ENCODE measurements at places on chromosomes 12 and 14.

- DNase-seq, result peak; percentile 19
These were observed 74.9 kb downstream of the NTF3 start for GRCh38 chr12:5506821-5507231.

DNA sequence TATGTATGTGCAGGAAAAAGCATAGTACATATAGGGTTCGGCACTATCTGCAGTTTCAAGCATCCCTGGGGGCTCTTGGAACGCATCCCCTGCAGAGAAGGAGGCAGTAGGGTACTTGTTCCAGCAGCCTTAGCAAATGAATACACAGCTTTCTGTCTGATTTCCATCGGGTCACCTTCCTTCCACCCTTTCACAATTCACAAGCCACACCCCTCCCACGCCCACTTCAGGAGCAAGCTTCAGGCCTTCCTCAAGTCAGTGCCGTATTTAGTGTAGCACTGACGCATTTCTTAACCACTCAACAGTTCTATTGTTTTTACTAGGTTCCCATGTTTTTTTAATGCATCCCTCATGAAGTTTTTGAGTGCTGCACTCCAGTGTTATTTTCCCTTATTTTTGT is 64.2 kb downstream of the CLMN start:
- peak; percentile 78 for DNase-seq

GRCh38 chr14:49865431-49865859 is 12.9 kb upstream of the NEMF start:
- peak; percentile 85 for DNase-seq

DNA sequence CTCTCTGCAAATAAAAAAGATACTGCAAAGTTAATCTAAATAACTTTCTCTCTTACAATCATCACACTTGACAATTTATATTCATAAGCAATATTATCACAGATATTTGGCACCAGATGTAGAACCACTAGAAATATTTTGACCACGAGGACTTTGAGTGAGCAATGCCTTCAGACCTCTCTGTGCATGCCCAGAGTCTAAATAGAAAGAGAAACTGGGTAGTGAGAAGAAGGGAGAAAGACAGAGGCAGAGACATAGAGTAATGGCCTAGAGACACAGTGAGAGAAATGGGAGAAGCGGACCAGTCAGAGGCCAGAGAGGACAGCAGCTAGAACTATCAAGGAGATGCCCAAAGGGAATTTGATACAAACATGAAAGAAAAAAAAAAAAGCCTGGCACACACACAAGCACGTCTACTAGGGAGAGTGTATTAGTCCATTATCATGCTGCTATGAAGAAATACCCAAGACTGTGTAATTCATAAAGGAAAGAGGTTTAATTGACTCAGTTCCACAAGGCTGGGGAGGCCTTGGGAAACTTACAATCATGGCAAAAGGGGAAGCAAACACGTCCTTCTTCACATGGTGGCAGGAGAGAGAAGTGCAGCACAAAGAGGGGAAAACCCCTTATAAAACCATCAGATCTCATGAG is 41.1 kb downstream of the BMP4 start:
- DNase-seq, result no peak

DNA sequence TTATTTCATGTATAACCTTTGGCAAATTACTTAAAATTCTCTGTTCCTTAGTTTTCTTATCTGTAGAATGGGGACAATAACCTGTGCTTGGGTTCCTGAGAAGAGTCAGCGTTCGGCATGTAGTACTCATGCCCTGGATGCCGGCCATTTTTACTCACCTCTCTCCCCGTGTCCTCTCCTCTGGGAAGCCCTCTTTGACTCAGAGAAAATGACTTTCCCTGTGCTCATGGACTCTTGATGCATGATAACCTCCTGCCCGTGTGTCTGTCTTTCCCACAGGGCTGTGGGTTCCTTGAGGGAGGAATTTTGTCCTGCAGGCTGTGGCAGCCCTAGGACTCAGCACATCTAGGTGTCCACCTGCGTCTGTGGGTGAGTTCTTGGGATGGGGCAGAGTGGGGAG is 5.8 kb upstream of the C1RL start:
- DNase-seq, result no peak

DNA sequence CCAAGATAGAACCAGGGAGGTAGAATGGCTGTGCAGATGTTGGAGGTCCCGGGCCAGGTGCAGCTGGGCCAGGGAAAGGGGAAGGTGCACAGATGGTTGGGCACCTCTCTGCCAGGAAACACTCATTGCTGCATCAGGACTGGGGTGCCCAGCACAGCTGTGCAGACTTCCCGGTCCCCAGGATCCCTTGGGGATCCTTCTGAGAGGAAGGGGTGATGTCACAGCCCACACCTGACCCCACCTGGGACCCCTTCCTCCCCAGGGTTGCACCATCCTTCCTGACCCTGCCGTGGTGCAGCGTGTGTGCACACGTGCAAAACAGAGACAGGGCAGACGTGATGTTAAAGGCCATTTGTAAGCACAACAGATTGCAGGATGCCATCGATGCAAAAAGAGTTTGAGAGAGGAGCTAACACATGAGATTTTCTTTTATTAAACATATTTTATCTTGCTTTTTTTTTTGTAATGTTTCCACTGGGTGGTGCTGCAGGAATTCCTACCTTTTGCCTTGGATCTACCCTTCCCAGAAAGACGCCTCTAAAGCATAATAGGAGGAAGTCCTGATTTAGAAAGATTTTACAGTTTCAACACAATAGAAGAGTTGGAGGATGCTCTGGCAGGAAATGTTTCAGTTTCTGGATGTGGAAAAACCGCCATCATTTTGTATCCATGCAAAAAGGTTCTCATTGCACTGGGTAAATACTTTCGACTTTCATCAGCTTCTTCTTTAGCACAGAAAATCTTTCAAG is 14.8 kb downstream of the ELK3 start:
- DNase-seq, result no peak

DNA sequence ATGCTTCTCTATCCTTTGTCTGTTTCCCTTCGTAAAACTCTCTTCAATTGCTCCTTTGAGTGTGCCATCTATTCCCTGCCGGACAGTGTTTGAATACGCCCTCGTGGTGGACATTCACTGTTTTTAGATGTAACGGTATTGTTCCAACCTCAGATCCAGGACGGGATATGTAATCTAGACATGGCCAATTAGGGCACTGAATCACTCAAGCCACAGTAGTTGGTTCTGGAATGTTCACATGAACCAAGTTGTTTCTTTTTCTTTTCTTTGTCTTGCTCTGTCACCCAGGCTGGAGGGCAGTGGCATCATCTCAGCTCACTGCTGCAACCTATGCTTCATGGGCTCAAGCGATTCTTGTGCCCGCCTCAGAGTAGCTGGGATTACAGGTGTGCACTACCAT is 204.2 kb upstream of the PLXNC1 start:
- DNase-seq, result no peak

- no peak for DNase-seq
These were observed 143.1 kb downstream of the RBM19 start for GRCh38 chr12:113823016-113823415.

DNA sequence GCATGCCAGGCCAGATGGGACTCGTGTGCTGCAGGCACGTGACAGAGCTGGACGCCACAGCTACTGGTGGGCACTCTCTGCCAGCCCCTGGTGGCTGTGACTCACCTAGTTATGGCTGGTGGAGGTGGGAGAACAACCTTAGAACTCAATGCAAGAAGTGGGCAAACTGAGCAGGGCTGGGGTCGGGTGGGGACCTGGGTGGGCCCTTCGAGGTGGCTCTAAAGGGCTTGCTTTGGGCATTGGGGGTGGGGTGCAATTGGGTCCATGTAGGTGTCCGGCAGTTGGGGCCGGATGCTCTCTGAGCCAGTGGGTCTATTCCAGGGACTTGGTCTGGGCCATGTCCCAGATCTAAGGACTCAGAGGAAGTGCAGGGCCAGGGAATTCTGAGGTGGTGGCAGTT is 5.1 kb upstream of the SERPINA12 start:
- no peak for DNase-seq

- DNase-seq, result no peak
These were observed 19.4 kb upstream of the ALDH2 start for GRCh38 chr12:111747333-111747732.

DNA sequence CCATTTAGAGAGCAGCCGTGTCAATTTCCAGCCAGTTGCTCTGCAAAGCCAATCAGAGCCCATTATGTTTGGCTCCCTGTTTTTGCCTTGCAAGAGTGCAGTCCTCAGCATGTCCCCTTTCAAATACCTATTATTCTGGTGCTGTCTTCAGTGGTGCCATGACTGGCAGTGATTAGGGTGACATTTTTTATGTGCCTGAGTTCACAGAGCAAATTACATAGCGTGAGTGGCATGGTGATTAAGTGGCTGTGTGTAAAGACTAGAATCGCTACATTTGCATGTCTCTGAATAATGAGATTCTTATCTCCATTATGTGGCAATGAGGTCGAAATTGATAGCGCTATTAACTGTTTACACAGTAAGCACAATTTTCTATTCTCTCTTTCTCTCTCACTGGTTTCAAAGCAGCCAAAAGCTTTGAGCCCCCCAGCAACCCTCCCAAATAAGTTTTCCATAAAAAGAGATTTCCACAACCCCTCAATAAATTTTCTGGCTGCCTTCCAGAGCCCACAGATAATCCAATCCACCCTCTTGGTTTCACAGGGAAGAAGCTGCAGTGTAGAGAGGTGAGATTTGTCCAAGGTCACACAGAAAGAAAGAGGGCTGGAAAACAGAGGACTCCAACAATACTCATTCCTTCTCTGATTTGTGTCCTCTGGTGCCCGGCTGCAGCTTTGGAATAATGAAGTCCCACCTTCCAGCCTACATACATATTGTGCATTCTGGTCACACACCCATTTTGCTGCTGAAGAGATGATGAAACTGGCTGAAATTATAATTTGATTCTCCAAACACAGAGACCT is 58.8 kb upstream of the NUDT4 start:
- DNase-seq, result peak; percentile 9

DNA sequence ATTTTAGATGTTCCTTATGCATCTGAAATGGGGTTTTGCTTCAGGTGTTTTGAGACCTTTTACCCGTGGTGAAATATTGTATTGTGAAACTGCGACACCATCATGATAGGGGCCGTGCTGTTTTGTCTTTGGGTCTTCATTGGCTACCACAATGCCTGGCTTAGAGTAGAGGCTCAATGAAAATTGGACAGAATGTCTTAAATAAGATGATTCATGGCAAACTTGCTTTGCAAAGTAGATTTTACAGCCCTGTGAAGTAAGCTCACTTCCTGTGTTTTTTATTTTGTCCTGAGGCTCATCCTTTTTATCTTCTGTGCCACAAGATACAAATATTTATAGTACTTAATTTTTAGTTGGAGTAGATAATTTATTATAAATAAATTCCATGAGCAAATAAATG is 111.3 kb upstream of the FRMD6 start:
- DNase-seq, result no peak

- no peak for DNase-seq
These were observed 67.9 kb downstream of the PRMT8 start for GRCh38 chr12:3558854-3559253.

GRCh38 chr12:132205271-132206045 is 61.2 kb downstream of the NOC4L start:
- DNase-seq, result no peak

GRCh38 chr12:23055004-23055403 is 430.0 kb downstream of the ETNK1 start:
- DNase-seq, result no peak

DNA sequence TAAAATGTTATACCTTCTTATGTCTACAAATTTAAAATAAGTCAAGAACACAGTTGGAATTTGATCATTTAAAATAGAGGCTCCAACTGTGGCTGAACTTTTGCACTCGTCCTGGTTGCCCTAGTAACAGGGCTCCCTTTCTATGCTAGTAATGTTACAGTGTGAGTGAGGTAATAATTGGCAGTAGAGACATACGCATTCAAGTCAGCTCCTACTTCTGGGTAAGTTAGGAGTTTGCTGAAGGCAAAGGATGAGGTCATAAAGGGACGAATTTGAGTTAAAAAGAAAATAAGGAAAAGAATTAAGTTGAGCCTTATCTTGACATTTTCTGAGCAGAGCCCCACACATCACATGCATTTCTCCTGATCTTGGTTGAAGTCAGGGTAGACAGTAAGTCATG is 129.1 kb downstream of the TMEM117 start:
- no peak for DNase-seq

DNA sequence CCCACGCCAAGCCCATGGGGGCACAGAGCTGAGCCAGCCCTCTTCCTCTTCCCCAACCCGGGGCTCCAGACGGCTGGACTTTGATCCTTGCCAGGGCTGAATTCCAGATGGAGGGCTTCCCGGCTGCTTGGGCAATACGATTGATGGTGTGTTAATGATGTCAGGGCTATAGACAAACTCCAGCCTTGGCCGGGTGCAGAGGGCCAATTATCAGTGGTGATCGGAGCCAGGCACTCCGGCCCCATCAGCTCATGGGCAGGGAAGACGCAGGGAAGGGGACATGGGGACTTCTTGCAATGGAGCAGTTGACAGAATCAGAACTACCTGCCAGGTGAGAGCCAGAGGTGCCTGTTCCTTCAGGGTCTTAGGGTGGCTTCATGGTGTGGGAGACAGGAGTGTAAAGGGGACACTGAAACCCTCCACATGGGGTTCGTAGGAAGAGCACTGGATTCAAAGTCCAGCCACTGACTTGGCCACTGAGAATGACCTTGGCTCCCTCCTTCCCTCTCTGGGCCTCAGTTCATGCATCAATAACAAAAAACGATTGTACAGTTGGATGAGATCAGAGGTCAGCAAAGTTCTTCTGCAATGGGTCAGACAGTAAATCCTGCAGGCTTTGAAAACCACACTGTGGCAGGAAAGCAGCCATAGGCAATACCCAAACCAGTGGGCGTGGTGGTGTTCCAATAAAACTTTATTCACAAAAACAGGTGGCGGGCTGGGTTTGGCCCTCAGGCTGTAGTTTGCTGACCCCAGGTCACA is 333.7 kb downstream of the MED13L start:
- peak; percentile 60 for DNase-seq

- peak; percentile 52 for DNase-seq
These were observed 6.8 kb downstream of the TMCC3 start for GRCh38 chr12:94643606-94644005.

GRCh38 chr14:64634558-64634957 is 69.7 kb upstream of the PLEKHG3 start:
- no peak for DNase-seq

DNA sequence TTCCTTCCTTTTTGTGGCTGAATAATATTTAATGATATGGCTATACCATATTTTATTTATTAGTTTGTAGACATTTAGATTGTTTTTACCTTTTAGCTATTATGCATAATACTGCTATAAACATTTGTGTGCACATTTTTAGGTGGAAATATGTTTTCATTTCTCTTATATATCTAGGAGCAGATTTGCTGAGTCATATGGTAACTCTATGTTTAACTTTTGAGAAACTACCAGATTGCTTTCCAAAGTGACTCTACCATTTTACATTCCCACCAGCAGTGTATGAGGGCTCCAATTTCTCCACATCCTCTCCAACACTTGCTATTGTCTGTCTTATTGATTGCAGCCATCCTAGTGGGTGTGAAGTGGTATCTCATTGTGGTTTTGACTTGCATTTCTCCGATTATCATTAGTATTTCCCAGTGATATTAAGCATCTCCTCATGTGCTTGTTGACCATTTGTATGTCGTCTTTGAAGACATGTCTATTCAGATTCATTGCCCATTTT is 160.2 kb downstream of the KICS2 start:
- DNase-seq, result no peak

- DNase-seq, result no peak
These were observed 125.3 kb upstream of the ATF7IP start for GRCh38 chr12:14239935-14240872.

Measured in body of pancreas (tissue), 4 donors.